ENCODE measurements at places on chromosomes 7 and 10.

GRCh38 chr7:33044401-33044718 lies 18.2 kb downstream of the NT5C3A start:
- DNase-seq: no peak

- DNase-seq: no peak
Measured at GRCh38 chr10:96165726-96166125, 35.6 kb downstream of the ZNF518A start.

DNA sequence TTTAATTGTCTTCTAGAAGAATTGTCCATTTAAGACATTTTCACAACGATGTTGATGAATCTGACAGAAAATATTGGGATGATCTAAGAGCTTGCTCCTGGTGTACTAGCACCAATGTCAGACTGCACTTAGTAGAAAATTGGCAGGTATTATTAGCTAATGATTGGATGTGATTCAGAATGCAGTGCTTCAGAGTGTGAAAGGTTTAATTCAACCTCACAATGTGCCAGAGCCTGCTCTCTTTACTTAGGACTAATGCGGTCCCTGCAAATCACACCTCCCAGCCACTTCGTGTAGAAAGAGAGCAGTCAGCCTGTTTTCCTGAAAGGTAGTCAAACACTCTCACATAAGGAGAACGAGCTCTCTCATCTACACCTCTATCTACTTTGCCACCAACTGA lies 197.5 kb downstream of the ZNF438 start:
- DNase-seq: no peak

GRCh38 chr7:113083816-113084495 lies 2.7 kb downstream of the GPR85 start:
- no peak for DNase-seq
